ENCODE measurements at places on chromosomes 1 and 21.

GRCh38 chr1:75723989-75724471 lies 479 bp upstream of the ACADM start:
- DNase-seq = peak; percentile 91

DNA sequence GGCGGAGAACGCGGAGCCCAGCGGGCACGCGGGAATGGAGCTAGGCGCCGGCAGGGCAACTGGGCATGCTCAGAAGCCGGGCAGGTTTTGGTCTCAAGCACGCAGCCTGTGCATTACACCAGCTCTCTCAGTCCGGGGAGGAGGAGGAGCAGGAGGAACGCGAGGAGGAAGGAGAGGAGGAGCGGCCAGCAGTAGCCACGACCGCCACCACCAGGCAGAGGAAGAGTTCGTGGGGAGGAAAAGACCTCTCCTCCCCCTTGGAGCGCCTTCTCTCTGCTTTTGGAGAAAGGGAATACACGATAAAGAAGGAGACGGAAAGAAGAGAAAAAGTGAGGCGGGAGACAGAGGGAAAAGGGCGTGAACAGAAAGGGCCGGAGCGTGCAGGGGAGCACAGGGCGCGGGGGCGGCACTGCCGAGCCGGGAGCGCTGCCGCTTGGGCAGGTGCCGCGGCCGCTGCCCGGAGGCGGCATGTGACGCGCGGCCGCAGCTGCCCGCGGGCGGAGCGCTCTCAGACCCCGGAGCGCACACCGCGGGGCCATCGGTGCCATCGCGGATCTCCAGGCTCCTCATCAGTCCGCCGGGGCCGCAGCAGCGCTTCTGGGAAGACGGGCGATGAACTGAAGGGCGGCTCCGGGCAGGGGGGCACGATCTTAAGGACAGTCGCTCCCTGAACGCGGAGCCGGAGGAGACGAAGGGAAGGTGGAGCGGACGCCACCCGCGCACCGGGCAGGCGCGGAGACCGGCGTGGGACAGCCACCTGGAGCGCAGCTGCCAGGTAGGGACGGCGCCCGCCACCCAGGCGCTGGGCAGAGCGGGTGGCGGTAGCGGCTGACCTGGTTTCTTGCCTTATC lies at the start of gene CHRM3:
TSS of gene CHRM3 (plus strand) at position 116 of the 851 bp plus-strand sequence. CDS start 520,884 bp downstream, outside the sequence.
- peak; percentile 81 for DNase-seq

GRCh38 chr1:237875291-237875690 lies 15.4 kb downstream of the ZP4 start:
- no peak for DNase-seq

DNA sequence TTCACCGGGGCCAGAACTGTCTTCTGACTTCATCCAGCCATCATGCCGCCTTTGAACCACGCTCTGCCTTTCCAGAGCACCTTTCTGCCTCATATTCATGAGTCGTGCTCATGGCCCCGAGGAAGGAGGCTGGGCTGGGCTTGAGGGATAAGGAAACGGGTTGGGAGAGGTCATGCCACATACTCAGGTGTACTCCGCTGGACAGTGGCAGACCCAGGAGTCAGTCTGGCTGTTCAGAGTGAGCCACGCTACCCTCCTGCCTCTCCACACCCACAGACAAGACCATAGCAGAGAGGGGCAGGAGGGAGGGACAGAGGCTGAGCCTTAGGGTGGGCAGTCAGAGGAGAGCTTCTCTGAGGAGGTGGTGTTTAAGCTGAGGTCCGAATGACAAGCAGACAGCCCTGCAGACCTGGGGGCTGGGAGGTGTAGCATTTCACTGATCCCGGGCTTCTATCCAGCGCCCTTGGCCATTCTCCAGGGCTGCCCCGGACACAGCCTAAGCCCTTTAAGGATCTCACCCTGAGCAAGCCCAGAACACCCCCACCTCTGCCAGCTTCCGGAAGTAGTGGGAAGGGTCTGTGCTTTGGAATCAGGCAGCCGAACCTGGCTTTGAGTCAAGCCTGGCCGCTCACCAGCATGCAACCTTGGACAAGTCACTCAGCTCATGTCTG lies 102.3 kb downstream of the LACTBL1 start:
- DNase-seq = no peak

GRCh38 chr1:54294887-54295286 lies 94.9 kb downstream of the MRPL37 start:
- no peak for DNase-seq

DNA sequence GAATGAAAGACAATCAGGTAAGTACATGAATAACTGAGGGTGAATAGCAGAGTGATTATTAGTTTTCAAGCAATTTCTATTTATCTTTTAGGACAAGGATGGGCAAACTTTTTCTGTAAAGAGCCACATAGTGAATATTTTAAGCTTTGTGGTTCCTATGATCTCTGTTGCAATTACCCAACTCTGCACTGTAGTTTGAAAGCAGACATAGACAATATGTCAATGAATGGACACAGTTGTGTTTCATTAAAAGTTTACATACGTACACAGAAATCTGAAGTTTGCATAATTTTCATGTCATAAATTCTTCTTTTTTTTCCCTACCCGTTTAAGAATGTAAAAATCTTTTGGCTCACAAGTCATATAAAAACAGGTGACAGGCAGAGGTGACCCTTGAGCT lies 71.4 kb downstream of the ZNF281 start:
- no peak for DNase-seq

DNA sequence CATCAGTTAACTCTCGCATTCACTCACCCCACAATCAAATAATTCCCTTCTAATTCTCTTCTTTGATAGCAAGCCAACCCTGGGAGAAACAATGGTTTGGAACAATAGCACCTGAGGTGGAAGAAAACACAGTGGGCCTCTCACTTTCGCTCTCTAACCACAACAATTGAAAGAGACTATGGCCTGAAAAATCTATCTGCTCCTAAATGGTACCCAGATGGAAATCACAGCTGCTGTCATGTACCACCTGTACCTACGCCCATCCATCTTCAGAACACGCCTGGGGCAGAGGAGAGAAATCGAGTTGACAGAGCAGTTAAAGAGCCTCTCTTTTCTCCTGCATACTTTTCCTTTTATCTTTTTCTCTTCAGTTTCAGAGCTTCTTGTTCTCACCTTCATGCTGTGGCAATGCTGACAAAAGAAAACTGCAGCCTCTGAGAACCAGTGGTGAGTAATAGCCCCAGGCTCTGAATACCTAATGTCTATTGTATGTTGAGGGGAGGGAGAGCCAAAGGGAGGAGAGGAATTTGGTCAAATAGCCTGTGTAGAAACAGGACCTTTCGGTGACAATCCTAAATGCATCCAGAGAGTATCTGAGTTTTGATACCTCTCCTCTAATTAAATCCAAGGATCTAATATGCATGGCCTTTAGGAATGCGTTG lies 57.7 kb downstream of the ZC3H11B start:
- DNase-seq = peak; percentile 82

DNA sequence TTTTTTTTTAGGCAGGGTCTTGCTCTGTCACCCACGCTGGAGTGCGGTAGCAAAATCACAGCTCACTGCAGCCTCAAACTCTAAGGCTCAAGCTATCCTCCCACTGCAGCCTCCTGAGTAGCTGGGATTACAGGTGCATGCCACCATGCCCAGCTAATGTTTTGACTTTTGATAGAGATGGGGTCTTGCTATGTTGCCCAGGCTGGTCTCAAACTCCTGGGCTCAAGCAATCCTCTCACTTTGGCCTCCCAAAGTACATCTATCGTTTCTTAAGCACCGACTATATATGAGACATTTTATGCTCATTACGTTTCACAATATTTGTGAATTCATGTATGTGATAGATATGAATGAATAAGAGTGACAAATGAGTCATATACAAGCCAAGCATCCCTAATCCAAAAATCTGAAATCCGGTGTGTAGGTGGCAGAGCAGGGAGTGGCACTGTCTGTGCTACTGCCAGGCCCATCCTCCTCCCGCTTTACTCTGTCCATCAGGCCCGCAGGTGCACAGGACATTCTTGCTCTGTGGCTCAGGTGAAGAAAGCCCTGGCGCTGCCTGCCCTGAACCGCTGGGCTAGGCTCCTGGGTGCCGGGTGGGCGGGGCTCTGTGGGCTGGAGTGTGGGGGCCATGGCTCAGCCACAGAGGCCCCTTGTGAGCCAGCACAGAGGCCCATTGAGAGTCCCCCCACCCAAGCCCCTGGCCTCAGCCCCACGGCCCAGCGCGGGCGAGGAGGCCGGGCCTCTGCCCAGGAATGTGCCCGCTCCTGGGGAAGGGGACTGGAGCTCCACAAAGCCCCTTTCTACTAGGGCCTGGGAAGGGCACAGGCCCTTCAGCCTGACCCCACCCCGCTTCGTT lies 45.3 kb downstream of the HSPG2 start:
- no peak for DNase-seq

GRCh38 chr1:218829097-218829496 lies 344.6 kb upstream of the LYPLAL1 start:
- DNase-seq = peak; percentile 30

GRCh38 chr21:15659753-15660422 lies 69.9 kb upstream of the USP25 start:
- no peak for DNase-seq

DNA sequence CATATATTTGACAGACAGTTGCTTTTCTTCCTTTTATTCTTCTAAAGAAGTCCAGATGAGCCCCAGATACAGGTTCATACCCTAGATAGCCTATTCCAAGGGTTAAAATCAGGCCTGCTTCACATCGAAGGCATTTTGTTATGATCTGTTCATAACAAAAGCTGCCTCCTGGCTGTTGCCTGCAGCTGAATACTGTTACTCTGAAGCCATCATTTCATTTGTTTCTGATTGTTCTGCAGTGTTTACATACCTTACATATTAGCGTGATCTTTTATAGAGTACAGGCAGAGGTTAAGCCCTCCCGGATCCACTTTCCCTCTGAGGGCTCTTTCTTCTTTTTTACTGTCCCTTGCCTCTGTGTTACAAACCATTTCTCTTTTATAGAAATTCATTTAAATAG lies 219.0 kb upstream of the HOOK1 start:
- DNase-seq = no peak

- DNase-seq = no peak
These were observed 16.2 kb downstream of the SDHC start for GRCh38 chr1:161330346-161330745.

DNA sequence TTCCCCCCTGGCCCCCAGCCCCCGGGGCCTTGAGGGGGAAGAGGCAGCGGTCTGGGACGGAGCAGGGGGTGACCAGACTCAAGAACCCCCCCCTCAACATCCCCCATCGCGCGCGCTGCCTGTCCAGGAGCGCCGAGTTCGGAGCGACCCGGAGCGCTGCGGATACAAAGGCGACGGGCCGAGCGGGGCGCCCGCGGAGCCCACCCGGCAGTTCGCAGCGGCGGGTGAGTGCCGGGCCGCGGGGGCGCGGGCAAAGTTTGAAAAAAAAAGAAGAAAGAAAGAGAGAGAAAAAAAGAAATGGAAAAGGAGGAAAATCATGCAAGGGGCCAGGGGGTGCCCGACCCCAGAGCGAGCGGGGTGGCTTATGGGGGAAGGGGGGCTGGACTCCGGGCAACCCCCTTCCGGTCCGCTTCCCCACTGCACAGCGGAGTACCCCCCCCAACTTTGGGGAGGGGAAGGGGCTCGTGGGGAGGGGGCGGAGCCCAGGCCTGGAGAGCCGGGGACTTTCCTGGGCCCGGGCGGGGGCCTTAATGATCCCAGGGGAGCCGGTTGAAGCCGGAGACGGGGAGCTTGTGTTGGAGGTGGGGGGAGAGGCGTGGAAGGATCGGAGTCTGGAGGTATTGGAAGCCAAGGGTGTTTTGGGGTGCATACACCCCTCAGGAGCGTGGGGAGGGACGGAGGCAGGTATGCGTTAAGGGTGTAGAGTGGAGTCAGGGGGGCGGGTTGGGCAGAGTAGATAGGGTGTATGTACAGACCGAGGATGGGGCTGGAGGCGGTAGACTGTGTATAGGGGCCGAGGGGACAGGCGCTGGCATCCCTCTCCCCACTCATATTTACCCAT lies 502 bp downstream of the VANGL2 start:
- peak; percentile 82 for DNase-seq

GRCh38 chr1:162561616-162562469 lies at the start of gene UAP1:
UAP1 (plus strand) TSS chr1:162561722; CDS start chr1:162566069, 4,347 bp downstream.
- DNase-seq = peak; percentile 3

DNA sequence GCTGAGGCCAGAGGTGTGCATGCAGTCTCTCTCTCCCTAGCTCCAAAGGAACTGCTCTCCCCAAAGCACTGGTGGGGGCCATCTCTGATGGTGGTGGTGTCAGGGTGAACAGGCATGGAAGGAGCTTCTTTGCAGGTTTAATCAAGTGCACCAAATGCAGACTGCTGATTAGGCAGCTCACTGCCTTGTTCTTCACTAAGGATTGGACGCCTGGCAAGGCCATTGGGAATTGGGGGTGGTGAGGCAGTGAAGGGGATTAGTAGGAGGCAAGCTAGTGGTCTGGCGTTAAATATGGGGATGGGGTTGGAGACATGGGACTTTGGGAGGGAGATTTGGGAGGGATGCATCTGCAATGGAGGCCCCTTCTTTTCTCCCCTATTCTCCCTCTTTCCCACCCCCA lies 1.5 kb downstream of the CACNA1E start:
- DNase-seq = no peak

GRCh38 chr1:6270401-6270800 lies 9.5 kb upstream of the GPR153 start:
- no peak for DNase-seq

DNA sequence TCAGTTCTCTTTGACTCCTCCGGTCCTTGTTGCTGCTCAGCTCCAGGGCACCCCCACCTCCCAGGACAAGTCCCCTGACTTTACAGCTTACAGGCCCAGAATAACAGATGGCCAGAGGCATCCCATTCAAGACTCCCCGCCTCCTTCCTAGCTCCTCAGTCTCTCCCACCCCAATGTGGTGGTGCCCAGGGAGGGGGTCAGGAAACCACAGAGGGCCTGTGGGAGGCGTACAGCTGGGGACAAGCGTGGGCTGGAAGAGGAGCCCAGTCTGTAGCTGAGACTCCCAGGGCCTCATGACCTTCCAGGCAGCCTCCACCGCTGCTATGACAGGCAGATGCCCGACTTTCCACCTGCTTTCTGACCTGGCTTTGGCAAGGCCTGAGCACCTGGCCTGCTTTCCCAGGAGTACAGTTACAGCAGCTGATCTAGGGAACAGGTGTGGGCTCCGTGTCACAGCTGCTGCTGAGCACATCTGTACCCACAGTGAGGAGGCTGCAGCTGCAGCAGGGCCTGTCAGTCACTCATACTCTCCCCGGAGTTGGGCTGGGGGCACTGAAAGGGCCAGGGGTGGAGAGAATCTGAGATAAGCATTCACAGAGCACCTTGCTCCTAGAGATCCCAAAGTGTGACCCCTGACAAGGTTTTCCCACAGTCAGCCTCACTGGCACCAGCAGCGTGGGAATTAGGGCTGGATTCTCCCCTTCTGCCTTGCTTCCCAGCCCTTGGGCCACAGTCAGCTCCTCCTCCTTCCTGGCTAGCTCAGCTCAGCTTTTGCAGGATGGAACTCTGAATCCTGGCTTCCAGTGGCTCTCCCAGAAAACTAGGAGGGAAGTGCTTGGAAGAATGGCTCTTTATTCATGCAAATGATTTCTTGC lies 7.1 kb upstream of the NAV1 start:
- peak; percentile 29 for DNase-seq
